ENCODE measurements at places on chromosomes 16 and 17.

DNA sequence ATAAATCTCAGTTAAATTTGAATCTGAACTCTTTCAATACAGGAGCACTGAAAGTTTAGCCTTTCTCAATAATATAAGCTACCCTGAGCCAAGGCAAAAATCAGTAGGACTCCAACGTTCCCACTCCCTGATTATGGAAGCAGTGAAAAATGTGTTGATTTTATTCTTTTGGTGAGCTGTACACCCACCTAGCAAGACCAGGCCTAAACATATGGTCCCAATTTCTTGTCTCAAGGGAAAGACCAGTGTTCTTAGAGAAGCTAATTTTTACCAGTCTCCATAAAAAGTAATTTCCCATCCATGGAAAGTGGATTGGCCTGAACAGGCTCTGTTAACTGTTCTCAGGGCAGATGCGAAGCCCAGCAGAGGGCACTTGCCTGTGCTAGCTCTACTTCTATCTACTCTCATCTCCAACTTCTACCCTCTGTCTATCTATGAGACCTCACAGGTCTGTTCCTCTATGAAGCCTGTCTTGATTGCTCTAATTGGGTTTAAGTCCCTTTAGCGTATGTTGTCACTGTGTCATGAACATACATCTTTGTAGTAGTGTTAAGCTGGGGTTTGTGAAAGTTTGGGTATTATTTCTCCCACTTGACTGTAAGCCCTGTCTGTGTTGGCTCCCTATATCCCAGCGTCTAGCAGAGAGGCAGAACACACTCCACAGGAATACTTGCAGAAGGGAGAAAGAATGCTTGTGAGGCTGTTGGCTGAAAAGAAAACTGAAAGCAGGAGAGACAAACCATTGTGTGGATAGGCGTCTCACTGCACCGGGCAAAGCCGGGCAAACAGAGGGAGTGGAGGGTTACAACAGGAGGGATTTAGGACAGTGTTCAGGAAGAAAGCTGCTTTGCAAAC is 167.1 kb upstream of the MAF start:
- DNase-seq: no peak

- no peak for DNase-seq
Measured at GRCh38 chr17:79811868-79812352, 15.0 kb upstream of the CBX8 start.

- peak; percentile 51 for DNase-seq
Measured at GRCh38 chr17:19762515-19762961, 14.4 kb upstream of the ALDH3A1 start.

- no peak for DNase-seq
Measured at GRCh38 chr16:81873206-81873605, 94.1 kb downstream of the PLCG2 start.

DNA sequence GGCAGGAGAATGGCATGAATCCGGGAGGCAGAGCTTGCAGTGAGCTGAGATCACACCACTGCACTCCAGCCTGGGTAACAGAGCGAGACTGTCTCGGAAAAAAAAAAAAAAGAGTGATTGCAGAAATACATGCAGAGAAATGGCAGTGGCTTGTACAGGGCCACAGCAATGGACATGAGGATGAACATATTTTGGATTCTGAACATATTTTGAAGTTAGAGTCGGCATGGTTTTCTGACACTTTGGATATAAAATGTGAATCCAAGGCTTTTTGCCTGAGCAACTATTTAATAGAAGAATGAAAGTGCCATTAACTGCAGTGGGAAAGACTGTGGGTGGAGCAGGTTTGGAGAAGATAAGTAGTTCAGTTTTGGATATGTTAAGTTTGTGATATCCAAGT is 35.8 kb downstream of the CPD start:
- no peak for DNase-seq

- no peak for DNase-seq
Measured at GRCh38 chr16:52469775-52470174, 77.2 kb downstream of the TOX3 start.

GRCh38 chr16:84502075-84502474 is 2.4 kb downstream of the MEAK7 start:
- DNase-seq: no peak

- DNase-seq: no peak
Measured at GRCh38 chr17:66713533-66714042, 121.3 kb upstream of the CACNG5 start.

DNA sequence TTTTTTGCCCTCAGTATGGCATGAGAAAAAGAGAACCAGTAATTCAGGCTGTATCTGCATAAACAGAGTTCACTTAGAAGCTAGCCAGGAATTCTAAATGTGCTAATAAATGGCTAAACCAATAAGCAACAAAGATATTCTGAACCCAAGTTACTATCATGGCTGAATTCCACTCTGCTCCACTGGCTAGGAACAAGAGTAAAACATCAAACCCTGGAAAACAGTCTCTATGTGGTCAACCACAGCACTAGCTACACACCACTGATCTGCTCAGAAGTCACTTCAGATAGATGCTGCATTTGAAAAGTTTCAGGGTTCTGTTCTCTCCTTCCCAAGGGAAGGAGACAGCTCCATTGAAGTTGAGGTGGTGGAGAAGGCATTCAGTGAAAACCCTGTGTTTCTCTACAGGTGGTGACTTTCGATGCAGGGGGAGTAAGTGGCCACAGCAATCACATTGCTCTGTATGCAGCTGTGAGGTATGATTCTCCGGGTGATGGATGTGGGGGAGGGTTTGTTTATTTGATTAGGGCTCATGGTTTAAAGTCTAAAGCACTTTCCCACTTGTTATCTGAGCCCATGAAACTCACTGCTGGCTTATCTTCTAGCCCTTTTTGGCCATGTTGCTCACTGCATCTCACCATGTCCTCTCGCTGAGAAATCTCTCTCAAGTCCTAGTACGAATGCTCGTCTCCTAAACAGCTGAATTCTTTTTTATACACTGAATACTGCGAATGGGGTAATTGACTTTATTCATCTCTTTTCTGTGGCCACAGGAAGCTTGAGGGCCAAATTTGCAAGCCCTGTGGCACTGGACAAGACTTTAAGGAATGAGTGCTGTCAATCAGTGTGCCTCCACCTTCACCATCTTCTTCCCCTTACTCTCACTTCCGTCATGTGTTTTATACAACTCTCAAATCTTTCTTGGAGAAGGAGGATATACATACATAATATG is 39.9 kb downstream of the CENPV start:
- no peak for DNase-seq

DNA sequence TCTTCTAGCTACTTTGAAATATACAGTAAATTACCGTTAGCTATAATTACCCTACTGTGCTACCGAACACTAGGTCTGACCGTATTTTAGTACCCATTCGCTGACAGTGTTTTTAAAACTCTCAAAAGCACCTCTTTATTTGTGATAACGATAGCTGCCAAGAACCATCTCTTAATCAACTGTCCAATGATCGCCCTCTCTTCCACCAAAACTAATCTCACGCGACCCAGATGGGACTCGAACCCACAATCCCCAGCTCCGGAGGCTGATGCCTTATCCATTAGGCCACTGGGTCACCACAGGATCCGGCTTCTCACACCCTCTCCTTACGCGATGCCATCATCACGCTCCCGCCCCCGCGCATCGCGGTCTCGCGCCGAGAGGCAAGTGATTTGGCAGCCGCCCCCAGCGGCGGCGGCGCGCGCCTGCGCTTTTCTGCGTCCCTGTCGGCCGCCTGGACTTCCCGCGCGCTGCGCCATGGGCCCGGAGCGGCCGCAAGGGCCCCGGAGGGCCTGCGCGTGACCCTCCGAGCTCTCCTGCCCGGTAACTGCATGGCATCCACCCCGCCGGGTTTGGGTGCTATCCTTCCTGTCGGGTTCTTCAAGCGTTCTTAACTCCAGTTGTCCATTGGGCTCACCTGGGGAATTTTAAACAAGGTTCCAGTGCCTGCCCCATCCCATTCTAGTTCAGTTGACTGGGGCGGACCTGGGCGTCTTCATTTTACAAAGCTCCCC is 15.7 kb upstream of the KPNA2 start:
- peak; percentile 98 for DNase-seq

DNA sequence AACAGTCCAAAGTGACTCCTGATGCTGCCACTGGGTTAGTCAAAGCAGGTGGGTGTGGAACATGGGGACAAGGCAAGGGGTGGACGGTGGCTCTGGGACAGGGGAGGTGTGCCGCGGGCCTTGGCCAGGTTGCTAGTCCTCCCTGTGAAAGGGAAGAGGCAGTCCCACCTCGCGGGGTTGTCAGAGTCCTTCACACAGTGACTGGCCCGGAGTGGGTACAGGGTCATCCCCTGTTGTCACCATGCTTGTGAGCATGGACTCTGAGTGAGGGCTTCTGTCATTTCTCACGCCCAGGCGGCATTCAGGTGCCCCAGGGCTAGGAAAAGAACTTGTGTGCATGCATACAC is 3.1 kb upstream of the ZNF469 start:
- no peak for DNase-seq

DNA sequence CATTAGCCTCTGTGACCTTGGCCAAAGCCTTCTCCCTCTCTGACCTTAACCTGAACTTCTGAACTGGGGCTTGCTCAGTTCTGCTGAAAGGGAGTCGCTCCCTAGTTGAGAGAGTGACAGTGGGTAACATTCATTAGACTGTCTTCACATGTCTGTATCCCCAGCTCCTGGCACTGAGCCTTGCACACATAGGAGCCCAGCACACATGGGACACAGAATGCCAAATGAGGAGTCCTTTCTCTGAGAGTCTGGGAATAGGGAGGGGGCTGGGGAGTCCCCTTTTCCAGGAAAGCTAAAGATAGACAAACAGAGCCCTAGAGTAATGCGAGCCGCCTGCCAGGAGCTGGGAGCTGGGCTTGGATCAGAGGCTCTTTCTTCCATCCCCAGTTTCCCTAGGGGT is 2.5 kb downstream of the TAC4 start:
- DNase-seq: no peak

GRCh38 chr16:79188739-79189122 is 411.8 kb downstream of the MAF start:
- no peak for DNase-seq

- DNase-seq: no peak
Measured at GRCh38 chr17:28398280-28398981, 7.6 kb downstream of the SLC46A1 start.
